ENCODE measurements at places on chromosomes 5 and 9. TPM values are rescaled to one million over a fixed set of nuclear protein-coding genes. Genes with fewer than 3 reads are reported as not detected.

GRCh38 chr9:6656614-6657300 is 11.2 kb upstream of the GLDC start:
- DNase-seq = no peak

GRCh38 chr5:56175021-56175420 is 58.1 kb downstream of the ANKRD55 start:
- no peak for DNase-seq

- DNase-seq = no peak
These were observed 506.9 kb downstream of the TLE1 start for GRCh38 chr9:81182431-81182830.

GRCh38 chr5:109859537-109859936 is 169.8 kb downstream of the MAN2A1 start:
- no peak for DNase-seq

The ACOT12 gene
- not detected for total RNA-seq

DNA sequence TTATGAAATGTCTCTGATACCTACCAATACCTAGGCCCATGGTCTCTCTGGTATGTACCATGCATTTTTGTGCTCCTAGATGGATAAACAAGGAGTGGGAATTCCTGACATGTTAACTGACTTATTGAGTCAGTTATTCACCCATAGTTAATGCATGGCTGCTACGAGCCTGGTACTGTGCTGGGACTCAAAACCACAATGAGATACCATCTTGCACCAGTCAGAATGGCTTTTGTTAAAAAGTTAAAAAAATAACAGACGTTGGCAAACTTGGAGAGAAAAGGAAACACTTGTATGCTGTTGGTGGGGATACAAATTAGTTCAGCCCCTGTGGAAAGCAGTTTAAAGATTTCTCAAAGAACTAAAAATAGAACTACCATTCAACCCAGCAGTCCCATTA is 293.8 kb downstream of the OSTF1 start:
- DNase-seq = no peak

Data from natural killer cell (primary cell).